ENCODE measurements at places on chromosomes 3 and 15.
A peak's percentile ranks its signal among the peaks of the same experiment; 100 is the strongest.

GRCh38 chr3:129022114-129023007, 21.3 kb downstream of the EFCC1 start:
- DNase-seq: peak; percentile 73

- DNase-seq: no peak
Measured at GRCh38 chr3:111636366-111636885, 41.3 kb upstream of the ZBED2 start.

DNA sequence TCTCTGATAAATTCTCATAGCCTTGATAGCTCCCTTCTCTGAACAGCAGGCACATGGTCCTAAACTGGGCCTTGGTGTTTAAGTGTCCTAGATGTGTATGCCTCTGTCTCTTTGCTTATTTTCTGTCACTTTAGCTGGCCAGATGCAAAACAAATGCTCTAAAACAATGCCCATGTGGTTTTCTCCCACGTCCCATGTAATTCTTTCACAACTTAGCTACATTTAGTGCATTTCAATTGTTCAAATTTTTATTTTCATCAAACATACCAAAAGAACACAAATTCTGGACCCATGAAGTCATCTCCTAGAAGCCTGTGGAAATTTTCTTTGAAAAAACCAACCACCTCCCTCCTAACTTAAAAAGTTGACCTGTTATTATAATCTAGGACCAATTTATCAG, 491.3 kb upstream of the AGTR1 start:
- DNase-seq: no peak

- DNase-seq: peak; percentile 65
Measured at GRCh38 chr3:129195731-129196256, 12.1 kb upstream of the CNBP start.

DNA sequence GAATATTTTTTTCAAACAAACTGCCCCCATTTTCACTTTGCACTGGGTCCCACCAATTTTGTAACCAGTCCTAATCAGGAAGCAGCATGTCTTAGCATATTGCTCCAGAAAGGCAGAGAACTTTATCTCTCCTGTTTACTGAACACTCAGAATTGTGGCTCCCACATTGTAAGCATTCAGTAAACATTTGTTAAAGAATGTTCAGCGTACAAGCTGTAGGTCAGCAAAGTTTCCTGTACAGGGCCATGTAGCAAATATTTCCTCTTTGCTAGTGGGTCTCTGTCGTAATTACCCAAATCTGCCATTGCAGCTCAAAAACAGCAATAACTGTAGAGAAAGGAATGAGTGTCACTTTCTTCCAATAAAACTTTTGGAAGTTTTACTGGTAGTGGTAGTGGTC, 393.3 kb downstream of the GRM7 start:
- DNase-seq: no peak

DNA sequence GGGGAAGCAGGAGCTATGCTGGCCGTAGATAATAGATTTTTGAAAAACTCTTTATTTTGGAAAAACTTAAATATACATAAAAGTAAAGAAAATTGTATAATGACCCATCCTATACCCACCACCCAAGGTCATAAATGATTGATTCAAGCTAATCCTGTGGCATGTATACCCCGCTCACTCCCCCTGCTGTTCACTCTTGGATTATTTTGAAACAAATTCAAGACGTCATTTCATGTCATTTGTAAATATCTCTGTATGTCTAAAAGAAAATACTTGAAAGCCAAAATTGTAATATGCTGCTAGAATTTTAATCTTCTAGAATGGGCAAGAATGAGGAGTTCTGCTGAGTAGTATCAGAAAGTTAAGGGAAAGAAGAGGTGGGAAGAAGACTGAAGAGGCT, 241.7 kb downstream of the FEZF2 start:
- no peak for DNase-seq

- DNase-seq: no peak
Measured at GRCh38 chr3:148100476-148100875, 597.2 kb upstream of the AGTR1 start.

DNA sequence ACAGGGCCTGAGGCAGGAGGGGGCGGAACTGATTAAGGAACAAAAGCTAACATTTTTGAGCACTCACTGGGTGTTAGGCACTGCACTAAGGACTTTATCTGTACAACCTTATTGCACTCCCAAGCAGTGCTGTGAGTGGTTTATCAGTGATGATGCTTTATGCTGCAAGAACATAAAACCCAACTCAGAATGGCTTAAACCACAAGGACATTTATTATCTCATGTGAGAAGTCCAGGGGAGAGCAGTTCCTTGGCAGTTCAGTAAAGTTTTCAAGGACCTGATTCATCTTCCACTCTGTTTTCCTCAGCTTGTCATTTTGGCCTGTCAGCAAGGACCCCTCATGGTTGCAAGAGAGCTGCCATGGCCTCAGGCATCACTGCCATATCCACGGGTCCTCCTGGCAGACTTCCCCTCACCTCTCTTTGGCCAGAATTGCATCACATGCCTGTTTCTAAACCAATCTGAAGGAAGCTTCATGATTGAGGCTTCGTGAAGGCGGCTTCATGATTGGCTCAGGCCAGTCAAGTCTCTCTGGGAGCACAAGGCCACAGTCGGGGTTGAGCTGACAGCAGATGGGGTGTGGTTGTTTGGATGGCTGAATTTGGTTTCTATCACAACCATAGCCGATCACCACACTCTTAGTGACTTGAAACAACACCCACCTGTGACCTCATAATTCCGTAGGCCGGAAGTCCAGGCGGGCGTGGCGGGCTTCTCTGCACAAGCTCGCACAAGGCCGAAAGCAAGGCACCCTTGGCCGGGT, 15.8 kb downstream of the EFCC1 start:
- peak; percentile 23 for DNase-seq

GRCh38 chr3:139310474-139310933, 33.3 kb upstream of the MRPS22 start:
- no peak for DNase-seq

GRCh38 chr3:172522871-172523818, at the start of gene TNFSF10:
Gene TNFSF10 (minus strand): TSS chr3:172523430. CDS start chr3:172523384, 46 bp downstream.
- peak; percentile 48 for DNase-seq

GRCh38 chr3:155185631-155186071, 105.5 kb downstream of the MME start:
- DNase-seq: no peak

DNA sequence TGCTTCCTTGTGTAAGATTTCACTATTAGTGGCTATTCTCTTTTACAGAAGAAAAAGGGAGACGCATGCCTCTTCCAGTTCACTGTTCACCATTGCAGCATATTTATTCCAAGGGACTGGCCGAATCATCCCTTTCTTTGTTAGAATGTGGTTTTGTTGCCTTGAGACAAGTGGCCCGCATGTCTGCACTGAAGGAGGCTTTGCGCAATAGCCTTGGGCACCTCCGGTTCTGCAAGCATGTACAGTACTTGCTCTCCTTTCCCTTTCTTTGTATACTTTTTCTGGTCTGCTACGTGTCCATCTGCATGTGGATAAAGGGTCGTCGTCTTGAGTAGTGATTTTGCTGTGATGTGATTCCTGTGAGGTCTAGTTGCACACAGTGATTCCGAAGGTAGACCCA, 43.0 kb downstream of the FLNB start:
- no peak for DNase-seq

DNA sequence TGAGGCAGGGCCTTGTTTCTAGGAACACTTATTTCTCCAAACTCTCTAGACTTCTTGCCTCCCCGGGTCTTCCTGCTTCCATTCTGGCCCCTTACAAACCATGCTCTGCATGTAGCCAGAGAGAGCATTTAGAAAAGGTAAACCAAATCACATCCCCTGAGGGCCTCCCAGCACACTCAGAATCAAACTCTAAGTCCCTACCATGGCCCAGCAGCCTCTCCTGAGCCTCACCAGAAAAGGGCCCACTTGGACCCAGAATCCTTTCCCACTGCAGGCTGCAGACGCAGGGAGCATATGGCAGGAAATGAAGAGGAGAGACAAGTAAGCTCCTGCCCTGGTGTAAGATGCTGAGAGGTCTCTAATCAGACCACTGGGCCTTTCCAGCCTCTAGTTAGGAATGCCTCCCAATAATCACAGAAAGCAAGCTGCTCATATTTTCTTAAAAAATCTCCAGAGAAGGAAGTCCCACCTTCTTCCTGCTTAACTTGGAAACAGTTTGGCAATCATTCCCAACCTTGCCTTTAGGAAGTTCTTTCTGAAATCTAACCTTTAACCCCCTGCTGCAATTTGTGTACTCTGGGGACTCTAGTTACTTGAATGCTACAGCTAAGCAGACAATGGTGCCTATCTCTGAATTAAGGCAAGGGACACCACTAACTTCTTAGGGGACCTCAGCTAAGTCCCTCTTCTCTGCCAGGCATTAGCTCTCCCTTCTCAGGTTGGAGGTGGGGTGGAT, 4.2 kb downstream of the AMOTL2 start:
- no peak for DNase-seq

DNA sequence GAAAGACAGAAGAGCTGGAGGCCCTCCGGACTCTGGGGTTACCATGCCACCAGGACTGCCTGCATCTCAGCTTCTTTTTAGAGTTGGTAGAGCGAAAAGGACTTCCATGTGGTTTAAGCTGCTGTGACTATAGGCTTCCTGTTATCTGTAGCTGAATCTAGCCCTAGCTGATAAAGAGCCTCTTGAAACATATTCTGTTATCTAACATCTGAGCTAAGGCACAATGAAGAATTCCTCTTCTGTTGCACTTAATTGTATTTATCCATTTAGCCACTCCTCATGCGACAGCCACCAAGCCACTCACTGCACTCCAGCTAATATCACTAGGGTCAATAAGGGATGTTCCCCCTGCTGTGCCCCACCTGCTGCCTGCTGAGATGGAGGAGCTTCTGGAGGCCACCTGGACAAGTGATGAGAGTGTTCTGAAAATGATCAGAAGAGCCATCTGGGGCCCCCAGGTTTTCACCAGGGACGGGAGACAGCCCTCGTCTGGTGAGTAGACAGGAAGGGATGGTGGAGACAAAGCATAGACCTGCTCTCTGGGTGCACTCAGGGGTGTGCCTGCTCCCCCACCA, 94.6 kb upstream of the PLXNA1 start:
- no peak for DNase-seq

- no peak for DNase-seq
Measured at GRCh38 chr3:58529516-58530353, 7.3 kb downstream of the ACOX2 start.

DNA sequence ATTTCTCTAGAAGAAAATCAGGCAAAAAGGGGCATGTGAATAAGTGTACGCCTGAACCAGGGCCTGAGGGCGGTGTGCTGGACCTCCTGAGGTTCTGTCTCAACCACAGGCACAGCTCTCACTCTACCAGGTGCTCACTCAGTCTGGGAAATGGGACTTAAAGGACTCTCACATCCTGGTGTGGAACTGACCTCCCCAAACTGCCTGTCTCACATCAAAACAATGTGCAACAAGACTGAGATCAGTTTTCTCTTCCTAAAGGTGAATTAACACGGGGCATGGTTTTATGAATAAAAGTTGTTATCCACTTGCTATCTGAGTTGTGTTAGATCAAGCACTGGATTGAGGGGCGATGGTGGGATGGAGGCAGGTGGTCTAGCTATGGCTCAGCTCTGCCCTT, 4.8 kb downstream of the STOML1 start:
- DNase-seq: no peak

DNA sequence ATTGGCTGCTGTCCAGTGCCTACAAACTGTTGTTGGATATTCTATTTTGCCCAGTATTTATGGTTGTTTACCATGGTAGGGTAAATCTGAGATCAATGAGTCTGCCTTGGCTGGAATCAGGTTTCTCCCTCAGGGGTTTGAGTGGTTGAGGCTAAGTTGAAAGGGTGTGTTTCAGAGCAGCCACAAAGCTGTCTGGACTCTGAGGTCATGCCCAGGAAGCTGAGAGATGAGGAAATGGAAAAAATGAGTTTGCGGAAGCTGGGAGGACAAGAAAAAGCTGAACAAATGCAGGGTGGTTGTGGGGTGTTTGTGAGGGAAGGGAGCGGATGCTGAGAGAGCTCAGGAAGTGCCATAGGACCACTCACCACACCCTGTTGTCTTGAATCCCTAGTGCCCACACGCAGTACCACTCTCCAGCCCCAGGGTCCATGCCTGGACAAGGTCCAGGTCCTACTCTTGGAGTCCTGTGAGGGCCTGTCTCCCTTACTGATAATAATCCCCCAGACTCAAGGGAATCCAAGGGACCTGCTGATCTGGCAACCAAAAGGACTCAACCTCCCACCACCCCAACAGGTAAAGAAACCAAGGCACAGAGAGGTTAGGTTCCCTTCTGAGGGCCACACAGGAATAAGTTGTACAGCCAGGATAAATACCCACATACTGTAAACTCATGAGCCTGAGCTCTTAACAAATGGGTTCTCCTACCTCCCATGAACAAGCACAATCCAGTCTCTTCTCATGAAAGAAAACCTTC, 81.6 kb downstream of the PPCDC start:
- DNase-seq: peak; percentile 81
